ENCODE measurements at places on chromosomes 7 and 10.

DNA sequence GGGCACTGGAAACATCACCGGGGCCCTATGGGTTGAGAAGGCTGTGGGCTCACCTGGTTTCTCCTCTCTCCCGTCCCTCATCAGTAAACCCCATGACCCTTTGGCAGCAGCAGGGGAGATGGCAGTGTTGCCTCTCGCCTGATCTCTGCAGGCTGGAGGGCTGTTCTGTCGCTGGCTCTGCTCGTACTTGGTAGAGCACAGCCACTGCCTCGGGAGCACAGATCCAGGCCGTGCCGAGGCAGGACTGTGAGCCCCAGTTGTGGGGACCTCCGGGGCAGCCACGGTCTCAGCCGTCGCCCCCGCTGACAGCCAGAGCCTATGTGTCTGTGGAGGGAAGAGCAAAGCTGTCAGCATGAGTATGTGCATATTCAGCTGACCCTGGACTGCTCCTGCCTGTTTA lies 94.9 kb downstream of the PTPRE start:
- DNase-seq = no peak

GRCh38 chr7:139511315-139511714 lies 12.2 kb upstream of the CLEC2L start:
- DNase-seq = no peak

- no peak for DNase-seq
Measured at GRCh38 chr7:144414815-144415214, 11.3 kb upstream of the NOBOX start.

DNA sequence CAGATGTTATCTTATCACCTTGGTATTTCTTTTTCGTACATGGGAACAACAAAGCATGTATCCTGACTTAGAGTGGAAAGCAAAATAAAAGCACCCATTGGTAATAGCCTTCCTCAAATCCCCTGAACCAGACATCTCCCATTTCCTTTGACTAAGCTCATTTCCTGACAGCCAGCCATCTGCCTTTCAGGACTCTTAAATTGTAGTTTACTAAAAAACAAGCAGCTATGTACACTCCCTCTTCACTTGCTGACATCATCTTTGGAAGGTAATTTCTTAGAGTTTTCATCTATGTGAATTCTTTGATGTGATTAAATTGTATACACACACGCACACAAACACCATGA lies 40.7 kb downstream of the ARL4A start:
- DNase-seq = no peak

DNA sequence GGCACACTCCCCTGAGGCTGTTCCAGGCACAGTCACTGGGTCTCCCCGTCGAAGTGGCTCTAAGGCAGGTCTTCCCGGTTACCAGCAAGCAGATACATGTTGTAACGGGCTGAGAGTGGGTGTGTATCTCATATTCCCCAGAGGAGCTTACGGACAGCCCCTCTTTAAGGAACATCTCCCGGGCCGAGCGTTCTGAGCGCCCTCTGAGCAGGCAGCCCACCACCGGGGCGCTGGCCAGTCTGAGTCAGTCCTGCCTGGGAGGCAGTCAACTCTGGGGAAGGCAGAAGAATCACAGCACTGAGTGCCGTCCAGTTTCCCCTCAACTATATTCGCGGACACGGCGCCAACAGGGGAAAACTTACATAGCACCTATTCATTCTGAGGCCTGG lies 117.4 kb downstream of the LHPP start:
- no peak for DNase-seq

DNA sequence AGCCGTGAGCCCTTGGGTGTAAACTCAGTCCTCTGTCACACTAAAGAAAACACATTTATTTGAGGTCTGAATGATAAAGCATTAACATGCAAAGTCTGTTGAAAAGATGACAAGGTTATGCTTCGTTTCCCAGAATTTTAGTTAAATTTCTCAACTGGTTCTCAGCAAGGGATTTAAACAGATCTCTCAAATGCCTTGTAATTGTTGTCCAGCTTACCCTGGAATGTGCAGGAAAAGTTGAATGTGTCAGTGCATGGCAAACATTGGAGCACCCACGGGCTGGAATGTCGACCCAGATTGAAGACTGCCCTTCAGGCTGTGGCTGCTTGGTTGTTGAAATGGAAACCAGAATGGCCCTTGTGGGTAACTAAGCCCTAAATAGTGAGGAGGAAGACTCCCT lies 191.8 kb downstream of the TRIL start:
- no peak for DNase-seq

DNA sequence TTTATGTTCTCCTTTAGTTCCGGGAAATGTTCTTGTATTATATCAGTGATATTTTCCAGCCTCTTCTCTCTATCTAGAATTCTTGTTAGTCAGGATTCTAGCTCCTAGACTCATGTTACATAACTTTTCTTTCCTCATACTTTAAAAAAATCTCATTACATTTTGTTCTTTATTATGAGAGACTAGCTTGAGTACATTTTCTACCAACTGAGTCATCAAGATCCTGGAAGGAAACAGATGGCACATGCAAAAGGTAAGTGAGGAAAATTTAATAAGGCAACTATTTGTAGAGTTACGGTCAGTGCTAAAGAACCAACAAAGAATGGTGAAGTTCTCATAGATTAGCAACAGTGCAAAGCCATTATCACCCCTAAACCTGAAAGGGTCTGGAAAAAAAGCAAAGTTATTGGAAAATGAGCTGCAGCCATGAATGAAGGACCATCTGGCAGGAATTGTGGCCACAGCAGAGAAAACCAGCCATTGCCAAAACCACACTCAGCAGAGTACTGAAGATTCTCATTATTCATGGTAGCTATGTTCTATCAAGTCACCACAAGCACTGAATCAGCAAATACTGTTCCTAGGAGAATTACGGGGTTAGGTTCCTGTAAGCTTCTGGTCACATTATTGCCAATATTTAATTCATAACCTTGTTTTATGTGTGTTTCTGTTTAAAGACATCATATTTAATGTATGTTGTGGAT lies 98.3 kb upstream of the C7orf33 start:
- DNase-seq = no peak

GRCh38 chr10:114499630-114500190 lies 95.4 kb upstream of the AFAP1L2 start:
- DNase-seq = peak; percentile 23

DNA sequence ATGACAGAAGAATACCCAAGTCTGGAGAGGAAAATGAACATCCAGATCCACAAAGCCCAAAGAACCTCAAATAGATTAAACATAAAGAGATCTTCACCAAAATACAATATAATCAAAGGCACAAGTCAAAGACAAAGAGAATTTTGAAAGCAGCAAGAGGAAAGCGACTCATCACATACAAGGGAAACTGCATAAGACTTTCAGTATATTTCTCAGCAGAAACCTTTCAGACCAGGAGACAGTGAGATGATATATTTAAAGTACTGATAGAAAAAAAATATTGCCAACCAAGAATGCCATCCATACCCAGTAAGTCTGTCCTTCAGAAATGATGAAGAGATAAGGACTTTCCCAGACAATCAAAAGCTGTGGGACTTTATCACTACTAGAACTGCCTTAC lies 81.5 kb upstream of the GALNT17 start:
- no peak for DNase-seq

DNA sequence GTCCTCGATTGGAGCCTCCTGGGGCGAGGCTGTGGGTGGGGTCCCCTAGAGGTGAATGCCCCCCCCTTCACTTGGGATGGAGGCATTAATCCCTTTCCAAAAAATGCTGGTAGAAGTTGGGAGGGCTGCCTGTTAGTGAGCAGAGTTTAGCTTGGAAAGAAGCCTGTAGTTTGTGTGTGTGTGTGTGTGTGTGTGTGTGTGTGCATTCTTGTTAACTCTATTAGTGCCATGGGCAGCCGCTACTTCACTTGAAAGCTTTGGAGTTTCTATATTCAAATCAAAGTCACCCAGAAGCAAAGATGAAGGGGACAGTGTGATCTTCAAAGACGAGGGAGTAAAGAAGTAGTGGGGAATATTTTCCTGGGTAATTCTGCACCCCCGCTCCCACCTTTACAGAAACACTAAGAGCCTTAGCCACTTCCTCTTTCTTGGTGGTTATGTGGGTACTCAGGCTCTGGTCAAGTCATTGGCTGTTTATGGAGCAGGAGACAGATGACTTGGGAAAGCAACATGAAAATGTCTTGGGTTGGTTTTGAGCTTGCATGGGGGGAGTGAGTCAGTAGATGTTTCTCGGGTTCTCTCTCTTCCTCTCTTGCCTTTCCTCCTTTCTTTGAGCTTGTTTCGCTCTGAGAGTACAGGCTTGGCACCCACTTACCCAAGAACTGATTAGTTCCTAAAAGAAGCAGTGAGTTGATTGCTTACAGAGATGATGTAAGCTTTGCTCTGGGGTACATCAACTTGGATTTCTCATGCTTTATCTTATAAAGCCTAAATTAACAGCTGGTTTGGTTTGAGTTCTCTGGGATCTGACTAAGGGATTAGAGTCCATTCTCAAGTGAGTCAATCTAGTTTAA lies 35.9 kb downstream of the TCF7L2 start:
- no peak for DNase-seq

DNA sequence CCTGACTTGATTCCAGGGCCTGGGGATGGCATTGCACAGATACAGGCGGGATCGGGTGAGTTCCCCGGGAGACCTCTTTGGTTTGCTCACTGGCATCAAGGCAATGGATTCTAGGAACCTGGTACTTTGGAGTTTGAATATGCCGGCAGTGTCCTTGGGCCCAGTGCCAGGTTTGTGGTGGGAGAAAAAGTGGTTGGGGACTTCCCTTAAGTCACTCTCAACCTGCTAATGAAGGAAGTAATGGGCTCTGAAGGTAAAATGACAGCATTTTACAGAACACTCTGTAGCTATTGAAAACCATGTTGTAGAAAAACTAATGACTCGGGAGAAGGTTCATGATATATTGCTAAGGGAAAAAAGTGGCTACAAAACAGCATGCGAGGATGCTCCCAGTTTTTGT lies 129.9 kb downstream of the CFAP58 start:
- DNase-seq = no peak

DNA sequence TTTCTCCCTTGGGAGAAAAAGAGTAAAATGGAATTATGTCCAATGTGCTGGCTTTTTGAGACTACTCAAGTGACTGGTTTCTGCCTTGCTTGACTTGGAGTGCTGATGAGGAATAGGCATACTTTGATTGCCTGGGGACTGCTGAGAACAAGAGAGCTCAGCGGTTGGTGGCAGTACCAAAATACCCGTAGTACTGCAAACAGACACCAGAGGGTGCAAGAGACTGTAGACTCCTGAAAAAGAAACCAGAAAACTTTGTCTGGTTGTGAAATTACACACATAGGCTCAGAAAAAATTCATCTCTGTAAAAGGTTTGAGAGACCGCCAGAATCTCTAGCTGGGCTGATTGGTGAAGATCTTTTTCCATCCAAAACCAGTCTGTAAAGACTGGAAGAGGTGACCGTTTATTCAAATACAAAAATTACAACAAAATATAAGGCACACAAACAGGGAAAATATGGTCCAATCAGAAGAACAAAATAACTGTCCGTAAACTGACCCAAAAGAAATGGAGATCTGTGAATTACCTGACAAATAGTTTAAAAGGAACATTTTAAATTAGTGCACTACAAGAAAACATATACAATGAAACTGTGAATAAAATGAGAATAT lies 18.5 kb downstream of the BICC1 start:
- no peak for DNase-seq

- DNase-seq = no peak
Measured at GRCh38 chr7:43625980-43626379, 43.1 kb downstream of the STK17A start.
